ENCODE measurements at places on chromosomes 7 and 10. TPM values are rescaled to one million over a fixed set of nuclear protein-coding genes. Genes with fewer than 3 reads are reported as not detected.

DNAJC1 gene
- 28.7 TPM for total RNA-seq

TWNK gene
- 4.1 TPM for total RNA-seq

BTBD16 gene
- 1.3 TPM for total RNA-seq

ACBD7 gene
- total RNA-seq, result 0.99 TPM

TNS3 gene
- total RNA-seq, result 44.7 TPM

GPR26 gene
- not detected for total RNA-seq

MOGAT3 gene
- total RNA-seq, result not detected

PVRIG gene
- not detected for total RNA-seq

PNLIPRP3 gene
- 5.8 TPM for total RNA-seq

AVPI1 gene
- total RNA-seq, result 18.2 TPM

TMEM140 gene
- 5.4 TPM for total RNA-seq

LRRTM3 gene
- 1.6 TPM for total RNA-seq

- DNase-seq, result no peak
Measured at GRCh38 chr7:101927802-101928201, 110.4 kb downstream of the CUX1 start.

- DNase-seq, result no peak
Measured at GRCh38 chr10:53434413-53434812, 661.8 kb upstream of the MBL2 start.

- DNase-seq, result no peak
Measured at GRCh38 chr7:85090919-85091564, 95.8 kb downstream of the SEMA3D start.

DNA sequence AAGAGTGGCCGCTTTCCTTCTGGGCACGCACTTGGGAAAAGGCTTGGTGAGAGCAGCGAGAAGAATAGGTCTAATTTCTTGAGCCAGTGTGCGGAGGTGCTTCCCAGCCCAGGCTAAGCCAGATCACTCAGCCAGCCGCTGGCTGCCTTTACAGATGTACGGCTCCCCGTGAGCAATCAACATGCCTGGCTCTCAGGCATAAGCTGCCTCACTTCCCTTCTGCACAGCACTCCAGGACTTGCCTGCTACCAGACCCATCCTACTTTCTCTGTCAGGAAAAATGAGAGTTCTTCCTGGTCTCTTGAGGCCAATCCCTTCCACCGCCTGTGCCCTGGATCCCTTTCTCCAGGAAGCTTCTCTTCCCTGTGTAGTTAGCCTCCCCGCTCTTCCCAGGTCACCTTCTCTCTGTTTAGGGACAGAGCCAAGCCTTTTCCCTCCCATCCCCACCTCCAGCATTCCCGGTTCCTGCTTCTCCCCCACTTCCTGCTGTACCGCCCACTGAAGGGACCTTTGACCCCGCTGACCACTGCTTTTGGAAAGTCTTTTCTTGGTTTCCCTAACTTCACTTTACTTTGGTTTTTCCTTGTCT is 1.1 kb upstream of the ACTR3C start:
- no peak for DNase-seq

DNA sequence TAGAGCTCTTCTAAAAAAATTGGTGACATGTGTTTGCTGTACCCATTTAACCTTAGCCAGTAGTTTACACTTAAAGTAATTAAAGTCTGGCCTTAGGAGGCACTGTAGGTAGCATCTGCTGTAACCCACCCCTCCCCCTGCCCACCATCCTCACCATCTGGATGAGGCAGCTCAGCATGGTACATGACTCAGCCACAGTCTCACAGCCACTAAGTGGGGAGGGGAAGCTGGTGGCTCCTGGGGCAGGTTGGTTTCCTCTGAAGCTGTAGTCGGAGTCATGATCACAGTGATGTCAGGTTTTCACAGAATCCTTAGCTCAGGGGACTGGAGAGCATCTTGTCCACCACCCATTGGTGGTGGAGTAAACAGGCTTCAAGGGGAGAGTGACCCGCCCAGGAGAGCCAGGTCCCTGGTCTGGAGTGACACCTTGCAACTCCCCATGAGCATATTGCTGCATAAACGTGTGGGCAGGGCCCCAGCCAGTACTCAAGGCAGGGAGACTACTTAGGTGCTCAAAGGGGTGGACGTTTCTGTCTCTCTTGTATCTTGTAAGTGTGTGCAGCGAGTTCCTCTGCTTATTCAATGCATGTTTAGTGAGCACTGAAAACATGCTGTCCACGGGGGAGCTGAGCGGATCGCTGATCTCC is 125.9 kb downstream of the GRK5 start:
- no peak for DNase-seq

- DNase-seq, result no peak
Measured at GRCh38 chr10:47244560-47245500, 55.2 kb upstream of the GDF10 start.

DNA sequence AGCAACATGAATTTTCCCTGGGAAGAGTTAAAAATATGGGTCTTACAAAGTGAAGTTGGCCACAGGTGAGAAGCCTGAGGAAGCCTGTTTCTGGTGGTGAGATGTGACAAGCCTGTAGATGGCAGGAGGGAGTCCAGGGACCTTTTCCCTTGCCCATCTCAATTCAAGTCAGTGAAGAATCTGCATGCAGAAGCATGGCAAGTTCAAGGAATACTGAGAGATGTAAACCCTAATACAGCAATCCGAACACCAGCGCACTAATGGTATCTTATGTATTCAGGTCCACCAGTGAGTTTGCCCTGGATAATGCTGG is 73.6 kb downstream of the RHOBTB1 start:
- DNase-seq, result no peak

- no peak for DNase-seq
Measured at GRCh38 chr7:9680713-9681112, 1247.3 kb downstream of the NXPH1 start.

GRCh38 chr7:56077681-56078080 is 13.6 kb downstream of the SUMF2 start:
- DNase-seq, result no peak

GRCh38 chr7:25482631-25483030 is 254.3 kb upstream of the NPVF start:
- no peak for DNase-seq

DNA sequence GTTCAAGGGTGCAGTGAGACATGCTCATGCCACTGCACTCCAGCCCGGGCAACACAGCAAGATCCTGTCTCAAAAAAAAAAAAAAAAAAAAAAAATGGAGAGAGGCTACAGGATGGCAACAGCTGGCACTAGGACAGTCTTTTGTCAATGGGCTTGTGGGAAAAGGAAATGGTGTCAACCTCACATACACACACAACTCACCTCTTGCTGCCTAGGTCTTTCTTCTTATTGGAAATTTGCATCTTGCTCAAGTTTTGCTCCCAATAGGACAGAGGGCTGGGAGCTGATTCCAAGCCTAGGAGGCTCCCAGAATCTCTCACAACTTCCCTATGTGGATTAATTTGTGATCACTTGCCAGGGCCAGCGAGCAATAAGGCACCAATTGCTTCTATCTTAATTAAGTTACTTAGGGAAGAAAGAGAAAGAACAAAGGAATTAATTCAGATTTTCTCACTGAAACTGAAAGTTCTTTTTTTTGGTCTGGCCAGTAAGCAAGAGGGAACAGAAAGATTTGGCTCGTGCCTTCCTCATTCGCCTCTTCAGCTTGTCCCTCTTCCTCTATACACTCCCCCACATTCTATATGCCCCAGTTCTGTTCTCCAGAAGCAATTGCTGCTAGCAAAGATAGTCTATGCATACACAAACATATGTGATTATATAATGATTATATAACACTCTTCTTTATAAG is 33.8 kb downstream of the MAP3K8 start:
- DNase-seq, result no peak

GRCh38 chr10:79367426-79368189 is 20.3 kb downstream of the PPIF start:
- DNase-seq, result no peak

- no peak for DNase-seq
Measured at GRCh38 chr10:44010873-44011602, 362.4 kb upstream of the ZNF32 start.

- DNase-seq, result no peak
Measured at GRCh38 chr10:127897177-127897576, 4.4 kb upstream of the CLRN3 start.

DNA sequence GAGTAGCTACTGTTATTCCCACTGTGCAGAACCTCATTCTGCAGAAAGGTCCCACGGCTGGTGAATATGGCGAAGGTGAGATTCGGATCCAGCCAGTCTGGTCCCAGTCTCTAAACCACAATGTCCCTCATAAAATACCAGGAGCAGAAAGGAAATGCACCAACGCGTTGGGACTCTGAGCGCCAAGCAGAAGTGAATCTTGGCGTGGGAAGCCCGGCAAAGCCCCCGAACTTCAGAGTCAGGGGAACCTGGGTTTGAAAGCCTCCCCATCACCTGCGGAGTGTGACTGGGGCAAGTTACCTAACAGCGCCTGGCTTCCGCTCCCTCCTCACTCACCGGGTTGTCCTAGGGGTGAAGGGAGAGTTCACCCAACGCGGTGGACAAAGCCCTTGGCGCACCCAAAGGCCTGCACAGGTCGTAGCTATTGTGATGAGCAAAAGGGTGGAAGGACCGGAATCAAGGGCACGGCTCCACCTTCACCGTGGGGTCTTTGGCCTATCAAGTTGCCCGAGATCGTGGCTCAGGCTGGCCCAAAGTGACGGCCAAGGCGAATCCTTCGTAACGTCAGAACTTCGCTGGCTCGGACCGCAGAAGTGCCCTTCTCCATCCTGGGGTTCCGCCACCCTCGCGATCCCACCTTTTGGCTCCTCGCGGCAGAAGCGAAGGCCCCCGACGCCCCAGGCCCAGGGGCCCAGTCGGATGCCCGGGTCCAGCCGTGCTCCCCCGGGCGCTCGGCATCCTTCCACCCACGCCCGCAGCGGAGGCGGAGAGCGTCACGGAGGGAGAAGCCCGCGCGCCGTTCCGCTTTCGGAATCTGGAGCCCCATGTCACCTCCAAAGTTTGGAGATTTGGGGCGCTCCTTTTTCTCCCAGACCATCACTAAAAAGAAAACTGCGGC is 811 bp downstream of the RGS10 start:
- no peak for DNase-seq

- no peak for DNase-seq
Measured at GRCh38 chr7:107173691-107174406, 5.0 kb downstream of the HBP1 start.

DNA sequence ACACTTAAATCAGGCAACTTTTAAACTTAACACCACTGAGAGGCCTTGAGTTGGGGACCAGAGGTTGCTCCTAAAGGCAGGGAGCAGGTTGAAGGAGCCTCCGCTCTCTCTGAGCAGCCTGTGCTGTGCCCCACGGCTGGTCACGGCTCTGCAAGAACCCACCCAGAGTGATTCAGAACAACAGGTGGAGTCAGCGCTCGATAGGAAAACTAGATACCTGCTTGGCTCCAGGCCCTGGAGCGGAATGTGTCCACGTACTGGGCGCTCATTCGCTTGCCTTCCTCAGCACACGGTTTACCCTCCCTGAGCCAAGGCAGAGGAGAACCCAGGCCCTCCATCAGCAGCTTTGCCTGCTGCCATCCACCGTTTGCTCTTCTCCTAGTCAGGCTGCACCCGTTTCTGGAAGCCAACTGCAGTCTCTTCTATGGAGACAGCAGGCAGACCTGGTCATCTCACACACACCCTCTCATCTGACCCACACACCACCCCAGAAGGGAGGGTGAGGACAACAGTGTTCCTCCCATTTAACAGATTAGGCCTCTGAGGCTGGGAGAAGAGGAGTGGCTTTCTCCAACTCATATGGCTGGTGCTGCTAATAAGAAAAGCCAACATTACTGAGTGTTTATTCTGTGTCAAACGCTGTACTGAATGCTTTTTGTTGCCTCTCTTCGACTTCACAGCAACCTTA is 37.6 kb upstream of the PDCD4 start:
- no peak for DNase-seq

DNA sequence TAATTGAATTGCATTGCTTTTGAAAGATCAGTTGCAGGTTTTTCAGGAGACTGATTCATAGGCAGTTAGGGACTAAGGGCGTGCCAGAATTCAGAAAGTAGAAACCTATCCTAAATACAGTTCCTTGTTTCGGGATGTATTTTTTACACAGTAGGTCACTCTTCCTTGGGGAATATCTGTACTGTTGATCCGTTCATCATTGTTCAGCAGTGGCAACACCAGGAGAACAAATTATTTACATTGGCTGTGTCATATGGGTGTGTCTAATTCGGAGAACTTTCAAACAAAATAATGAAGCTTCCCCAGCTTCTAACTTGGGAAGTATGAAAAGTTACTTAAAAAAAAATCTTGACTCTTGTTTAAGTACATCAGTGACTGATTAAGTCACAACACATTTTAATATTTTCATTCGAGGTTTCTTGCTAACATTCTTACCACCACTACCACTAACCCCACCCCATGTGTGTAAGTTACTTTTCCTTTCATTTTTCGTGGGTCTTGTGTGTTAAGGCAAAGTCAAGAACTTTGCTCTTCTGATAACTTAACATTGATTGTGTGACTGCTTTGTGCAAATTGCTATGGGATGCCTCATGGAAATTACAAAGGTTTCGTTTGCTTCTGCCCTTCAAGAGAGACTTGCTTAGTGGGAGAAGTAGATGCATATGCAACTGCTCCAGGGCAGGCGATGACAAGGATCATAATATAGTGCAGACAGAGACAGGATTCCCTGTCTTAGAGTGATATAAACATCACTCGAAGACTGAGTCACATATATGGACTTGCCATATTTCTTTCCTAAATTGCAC is 43.8 kb upstream of the RPA3 start:
- peak; percentile 47 for DNase-seq

GRCh38 chr7:111232249-111233084 is 141.5 kb downstream of the LRRN3 start:
- DNase-seq, result no peak

DNA sequence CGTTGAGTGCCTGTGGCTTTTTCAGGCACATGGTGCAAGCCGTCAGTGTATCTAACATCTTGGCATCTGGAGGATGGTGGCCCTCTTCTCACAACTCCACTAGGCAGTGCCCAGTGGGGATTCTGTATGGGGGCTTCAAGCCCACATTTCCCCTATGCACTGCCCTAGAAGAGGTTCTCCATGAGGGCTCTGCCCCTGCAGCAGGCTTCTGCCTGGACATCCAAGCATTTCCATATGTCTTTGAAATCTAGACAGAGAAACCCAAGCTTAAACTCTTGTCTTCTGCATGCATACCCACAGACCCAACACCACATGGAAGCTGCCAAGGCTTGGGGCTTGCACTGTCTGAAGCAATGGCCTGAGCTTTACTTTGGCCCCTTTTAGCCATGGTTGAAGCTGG is 146.4 kb downstream of the ARL4A start:
- no peak for DNase-seq

- no peak for DNase-seq
Measured at GRCh38 chr7:130672146-130672545, 3.6 kb upstream of the COPG2 start.

DNA sequence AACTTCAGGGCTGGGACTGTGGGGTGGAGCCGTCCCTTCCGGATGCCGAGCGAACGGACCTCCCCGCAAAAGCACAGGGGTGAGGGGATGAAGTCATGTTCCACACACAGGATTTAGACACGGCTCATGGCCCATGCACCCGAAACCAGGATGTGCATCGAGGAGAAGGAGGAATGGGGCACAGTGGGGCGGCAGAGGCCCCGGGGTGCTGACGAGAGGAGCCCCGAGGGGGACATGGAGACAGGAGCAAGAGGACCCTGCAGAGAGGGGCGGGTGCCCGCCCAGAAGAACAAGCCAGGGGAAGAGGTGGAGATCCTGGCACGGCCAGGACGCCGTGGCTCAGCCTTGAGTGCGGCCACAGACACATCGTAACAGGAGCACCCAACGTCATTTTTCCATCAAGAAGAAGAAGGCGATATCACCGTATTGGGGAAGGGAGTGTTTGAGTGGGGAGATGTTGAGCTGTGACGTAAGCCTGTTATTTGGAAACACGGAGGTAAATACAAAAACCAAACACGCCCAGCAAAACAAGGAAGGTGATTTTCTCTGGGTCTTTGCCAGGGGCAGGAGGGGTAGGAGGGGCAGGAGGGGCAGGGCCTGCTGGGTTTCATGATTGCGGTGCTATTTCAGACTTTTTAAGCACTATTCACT is 25.3 kb upstream of the FOXL3 start:
- no peak for DNase-seq

- no peak for DNase-seq
Measured at GRCh38 chr10:13483951-13484350, 44.9 kb downstream of the BEND7 start.

Data from skin of body (tissue), 3 donors.